ENCODE measurements at places on chromosomes 4 and X.
A peak's percentile ranks its signal among the peaks of the same experiment; 100 is the strongest.

DNA sequence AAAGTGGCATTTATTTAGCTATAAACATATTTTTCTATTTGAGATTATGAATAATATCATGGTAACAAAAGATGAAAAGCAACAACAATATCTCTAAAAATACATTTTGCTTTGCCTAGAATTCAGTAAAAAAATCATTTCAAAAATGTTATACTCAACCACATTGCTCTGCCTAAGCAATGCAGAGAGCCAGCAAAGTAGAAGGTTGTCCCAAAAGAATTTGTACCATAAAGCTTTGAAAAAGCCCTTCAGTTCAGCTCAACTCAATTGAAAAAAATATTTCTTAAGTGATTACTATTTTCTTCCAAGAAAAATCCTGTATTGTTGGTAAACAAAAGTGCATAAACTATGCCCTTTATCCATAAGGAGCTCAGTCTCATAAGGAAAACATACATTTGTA lies 301.2 kb upstream of the ARSJ start:
- DNase-seq: no peak

DNA sequence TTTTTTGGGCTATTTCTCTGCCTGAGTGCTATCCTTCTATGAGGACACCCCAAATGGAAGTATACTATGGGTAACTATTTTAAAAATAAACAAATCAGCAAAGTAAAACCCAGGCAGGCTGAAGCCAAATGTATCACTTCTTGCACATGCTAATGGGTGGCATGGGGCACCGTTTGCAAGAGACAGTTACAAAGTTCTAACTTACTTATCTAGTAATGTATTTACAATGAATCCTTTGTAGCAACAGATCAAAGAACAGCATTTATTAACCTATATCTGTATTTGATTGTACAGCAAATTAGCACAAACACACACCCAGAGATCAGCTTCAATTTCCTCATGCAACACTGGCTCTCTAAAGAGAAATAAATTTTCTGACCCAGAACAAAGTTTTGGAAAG lies 225.5 kb downstream of the ZNF674 start:
- DNase-seq: no peak

- no peak for DNase-seq
Observed at GRCh38 chr4:105022811-105023667, 123.6 kb upstream of the TET2 start.

DNA sequence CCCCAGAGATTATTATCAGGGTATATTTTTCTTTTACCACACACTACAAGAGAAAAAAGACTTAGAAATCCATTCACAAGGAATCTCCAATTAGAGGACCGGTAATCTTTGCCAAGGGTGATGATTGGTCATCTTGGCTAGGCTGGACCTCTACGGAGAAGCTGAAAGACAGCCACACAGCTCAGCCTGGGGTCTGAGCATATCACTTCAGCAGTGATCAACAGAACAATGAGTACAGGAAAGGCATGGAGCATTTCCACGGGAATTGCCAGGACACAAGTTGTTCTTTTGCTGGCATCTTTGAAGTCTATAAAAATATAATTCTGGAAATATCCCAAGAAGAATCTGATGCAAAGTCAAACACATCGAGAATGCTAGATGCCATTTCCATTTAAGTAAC lies 191.5 kb downstream of the TENM3 start:
- DNase-seq: no peak

DNA sequence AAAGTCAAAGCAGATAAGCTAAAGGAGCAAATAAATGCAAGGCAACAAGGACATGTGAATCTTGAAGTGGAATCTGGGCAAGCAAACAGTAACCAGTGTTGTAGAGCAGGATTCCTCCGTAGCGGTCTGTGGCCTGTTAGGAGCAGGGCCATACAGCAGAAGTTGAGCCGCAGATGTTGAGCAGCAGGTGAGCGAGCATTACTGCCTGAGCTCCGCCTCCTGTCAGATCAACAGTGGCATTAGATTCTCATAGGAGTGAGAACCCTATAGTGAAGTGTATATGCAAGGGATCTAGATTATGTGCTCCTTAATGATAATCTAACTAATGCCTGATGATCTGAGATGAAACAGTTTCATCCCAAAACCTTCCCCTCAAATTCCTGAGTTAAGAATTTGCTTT lies 550.7 kb downstream of the ADGRL3 start:
- no peak for DNase-seq

DNA sequence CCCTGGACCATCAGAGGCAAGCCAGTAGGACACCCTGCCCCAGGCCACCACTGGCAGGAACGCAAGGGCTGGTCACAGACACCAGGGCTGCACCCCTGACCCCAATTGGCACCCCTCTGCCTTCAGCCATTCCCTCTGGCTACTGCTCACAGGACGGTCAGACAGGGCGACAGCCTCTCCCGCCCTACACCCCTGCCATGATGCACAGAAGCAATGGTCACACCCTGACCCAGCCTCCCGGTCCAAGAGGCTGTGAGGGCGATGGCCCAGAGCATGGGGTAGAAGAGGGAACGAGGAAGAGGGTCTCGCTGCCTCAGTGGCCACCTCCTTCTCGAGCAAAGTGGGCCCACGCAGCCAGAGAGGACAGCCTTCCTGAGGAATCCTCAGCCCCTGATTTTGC lies 143.5 kb downstream of the SOWAHB start:
- no peak for DNase-seq

DNA sequence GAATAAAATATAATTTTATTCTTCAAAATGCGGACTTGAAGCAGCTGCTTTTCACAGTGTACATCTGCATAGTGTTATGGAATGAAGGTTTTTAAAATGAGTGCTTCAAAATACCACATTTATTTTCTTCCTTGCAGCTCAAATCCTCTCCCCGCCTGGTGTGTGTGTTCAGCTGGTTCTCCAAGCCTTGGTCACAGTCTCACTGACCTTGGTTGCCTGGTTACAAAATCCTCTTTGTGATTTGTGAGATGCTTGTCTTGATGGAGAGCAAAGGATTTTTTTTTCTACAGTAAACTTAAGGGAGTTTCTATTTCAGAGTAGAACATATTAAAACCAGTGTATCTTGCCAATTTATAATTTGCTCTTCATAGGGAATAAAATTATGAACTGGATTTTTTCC lies 139.2 kb downstream of the PCDH18 start:
- DNase-seq: no peak

GRCh38 chr4:38819569-38819968 lies 15.0 kb upstream of the TLR1 start:
- DNase-seq: no peak

DNA sequence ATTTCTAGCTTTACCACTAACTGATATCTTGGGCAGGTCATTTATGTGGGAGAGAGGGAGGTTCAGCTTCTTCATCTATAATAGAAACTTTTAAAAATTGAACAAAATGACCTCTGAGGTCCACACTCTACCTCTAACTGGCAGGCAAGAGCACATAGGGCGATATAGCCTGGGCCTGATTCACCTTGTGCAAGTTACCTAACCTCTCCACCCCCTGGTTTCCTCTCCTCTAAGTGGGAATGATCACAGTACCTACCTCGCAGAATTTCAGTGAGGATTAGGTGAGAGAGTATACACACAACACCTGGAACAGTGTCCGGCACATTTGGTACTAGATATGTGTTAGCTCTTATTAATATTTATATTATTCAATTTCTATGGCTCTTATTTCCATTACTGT lies 15.5 kb downstream of the KLB start:
- no peak for DNase-seq

DNA sequence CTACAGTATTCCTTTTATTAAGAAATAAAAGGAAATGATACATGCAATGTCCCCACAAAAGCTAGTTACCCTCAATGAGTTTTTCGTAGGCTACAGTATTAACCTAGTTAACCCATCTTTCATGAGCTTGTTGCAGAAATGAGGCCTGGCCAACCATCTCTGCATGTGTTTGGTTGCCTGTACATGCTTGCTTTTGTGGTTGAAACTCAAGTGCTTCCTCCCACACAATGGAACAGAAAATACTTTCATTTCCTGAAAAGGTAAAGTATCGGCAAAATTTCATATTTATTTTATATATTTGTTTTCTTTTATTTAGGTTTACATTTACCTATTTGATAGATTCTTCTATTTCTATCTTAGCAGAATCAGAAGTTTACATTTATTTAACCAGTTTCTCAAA lies 214.6 kb upstream of the FAM241A start:
- DNase-seq: no peak

GRCh38 chrX:137062915-137063617 lies 29.3 kb upstream of the GPR101 start:
- no peak for DNase-seq

DNA sequence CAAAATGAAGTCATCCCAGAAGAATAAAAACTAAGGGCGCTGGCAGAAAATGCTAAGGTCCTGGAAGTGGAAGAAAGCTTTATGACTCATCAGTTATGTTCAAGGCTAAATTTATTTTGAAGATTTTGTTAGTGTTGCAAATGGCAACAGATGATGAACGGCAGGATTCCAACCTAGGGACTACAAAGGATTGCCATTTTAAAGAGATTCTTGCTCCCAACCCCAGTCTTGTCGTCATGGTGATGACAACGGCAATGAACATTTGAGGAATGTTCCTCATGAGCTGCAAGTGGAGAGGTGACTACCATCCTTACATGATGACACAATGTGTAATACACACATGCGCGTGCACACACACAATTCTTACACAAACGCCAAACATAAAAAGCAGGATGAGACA lies 54.4 kb upstream of the FTHL17 start:
- no peak for DNase-seq

DNA sequence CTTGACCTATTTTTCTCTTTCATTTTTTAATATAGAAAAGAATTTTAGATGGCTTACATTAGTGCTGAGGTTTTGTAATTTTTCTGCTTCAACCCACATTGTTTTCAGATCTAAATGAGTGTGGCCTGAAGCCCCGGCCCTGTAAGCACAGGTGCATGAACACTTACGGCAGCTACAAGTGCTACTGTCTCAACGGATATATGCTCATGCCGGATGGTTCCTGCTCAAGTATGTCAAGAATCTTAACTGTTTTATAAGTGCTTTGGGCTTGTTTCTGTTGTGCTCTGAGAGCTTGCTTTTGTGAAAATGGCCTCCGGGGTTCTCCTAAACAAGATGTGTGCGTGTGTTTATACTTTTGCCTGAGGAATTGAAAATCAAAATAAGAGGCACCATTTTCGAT lies 41.6 kb downstream of the NPNT start:
- no peak for DNase-seq

DNA sequence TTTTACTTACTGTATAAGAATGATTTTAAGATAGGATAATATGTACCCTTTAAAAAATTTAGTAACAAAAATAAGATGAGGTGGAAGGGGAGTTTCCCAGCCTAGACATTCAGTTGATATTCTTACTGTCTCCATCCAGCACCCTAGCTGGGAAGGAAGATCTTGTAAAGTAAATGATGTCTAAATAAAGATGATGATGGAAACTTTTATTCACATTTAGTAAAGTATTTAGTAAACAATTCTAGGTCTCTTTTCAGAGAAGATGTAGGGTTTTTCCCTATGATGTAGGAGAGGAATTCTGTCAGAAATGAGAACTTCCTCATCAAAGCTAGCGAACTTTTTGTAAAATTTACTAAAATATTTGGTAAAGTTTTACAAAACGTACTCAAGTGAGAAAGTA lies 136.8 kb downstream of the RAPGEF2 start:
- DNase-seq: no peak

GRCh38 chrX:118823263-118824172 lies at the start of gene ZCCHC12:
TSS of gene ZCCHC12 (plus strand) at chrX:118823824. CDS start at chrX:118825245, 1,421 bp downstream.
- DNase-seq: peak; percentile 24

- DNase-seq: no peak
Observed at GRCh38 chr4:99645638-99646037, 12.0 kb downstream of the C4orf54 start.
